AG08396 (cell line): ENCODE measurements at places on chromosomes 4 and X.
A peak's percentile ranks its signal among the peaks of the same experiment; 100 is the strongest.

DNA sequence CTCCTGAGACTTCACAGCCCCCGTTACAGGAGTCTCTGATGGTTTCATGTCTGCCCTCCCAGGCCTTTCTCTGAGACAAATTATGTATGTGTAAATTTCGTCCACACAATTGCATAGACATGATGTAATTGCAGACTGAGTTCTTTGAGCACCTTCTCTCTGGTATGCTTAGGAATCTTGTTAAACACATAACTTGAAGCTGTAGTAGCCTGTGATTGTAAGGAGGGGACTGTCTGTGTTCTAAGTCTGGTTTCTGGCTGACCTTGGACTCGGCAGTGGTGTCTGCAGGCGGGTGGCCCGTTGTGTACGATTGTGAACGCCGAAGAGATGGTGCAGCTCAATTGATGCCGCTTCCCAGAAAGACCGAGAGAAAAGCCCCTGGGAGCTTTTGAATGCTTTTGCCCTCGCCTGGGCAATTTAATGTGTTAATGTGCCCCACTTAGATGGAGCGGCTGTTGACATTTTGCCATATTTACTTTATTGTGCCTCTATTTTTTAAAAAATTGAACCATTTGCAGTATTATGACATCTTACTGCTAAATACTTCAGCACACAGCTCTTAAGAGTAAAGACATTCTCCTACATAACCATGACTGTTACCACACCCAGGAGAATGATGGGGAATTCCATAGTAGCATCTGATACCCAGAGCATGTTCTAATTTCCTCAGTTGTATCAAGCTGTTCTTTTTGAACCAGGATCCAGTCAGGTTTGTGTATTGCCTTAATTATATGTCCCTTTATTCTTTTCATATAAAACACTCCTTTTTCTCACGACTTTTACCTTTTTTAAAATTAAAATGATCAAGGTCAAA is 58.4 kb upstream of the TADA2B start:
- DNase-seq, result no peak

GRCh38 chr4:8402640-8403039 is 37.9 kb downstream of the ACOX3 start:
- no peak for DNase-seq

DNA sequence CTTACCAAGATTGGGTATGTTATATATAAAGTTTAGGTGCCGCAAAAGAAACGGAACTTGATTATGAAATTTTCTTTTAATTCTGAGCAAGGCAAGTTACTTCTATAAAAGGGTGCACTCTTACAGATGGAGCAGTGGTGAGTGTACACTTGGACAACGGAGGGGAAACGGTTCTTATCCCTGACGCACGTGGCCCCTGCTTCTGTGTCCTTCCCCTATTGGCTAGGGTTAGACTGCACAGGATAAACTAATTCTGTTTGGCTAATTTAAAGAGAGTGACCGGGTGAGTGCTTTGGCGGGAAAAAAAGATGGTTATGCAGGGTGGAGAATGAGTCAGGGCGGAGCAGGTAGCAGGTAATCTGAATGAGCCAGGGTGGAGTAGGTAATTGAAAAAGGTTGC is 149.5 kb downstream of the GC start:
- DNase-seq, result no peak

DNA sequence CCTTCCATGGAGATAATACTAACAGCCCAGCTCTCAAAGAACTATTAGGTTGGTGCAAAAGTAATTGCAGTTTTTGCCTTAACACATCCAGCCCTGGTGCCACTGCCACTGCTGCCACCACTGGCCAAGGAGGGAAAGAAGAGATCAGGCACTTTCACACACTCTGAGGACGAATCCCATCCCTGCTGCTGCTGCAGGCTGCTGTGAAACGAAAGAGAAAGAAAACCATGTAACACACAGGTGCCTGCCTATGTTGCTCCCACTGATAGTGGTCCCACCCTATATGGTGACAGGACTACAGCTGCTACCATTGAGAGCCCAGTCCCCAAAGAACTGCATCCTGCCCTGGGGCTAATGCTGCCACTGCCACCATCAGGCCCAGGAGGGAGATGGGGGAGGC is 35.1 kb downstream of the TMLHE start:
- no peak for DNase-seq

DNA sequence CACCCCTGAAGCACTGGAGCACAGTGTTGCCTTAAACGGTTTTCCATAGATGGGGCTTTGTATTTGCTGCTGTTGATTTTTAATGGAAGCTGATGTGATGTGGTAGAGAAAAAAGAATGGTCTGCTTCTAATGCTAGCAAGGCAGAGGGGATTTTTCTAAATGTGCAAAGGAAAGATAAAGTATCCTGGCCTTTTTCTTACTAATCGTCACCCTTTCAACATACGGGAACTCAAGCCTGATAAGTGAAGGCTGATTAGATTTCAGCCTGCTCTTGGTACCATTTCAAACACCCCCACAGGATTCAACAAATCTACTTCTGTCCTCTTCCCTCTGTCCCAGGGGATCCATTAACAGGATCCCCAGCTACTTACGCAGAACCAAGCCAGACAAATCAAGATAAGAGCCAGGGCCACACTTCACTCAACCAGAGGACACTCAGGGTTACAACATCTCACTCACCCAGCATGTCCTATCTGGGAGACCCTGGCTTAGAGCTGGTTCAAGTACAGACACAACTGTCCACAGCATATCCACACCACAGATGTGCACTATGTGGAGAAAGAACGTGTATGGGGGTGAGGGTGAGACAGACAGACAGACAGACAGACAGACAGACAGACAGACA is 180.0 kb downstream of the SH3KBP1 start:
- no peak for DNase-seq

- no peak for DNase-seq
Measured at GRCh38 chr4:32226204-32226603, 1506.0 kb downstream of the PCDH7 start.

- DNase-seq, result peak; percentile 25
Measured at GRCh38 chr4:155403886-155404285, 27.1 kb upstream of the MAP9 start.

DNA sequence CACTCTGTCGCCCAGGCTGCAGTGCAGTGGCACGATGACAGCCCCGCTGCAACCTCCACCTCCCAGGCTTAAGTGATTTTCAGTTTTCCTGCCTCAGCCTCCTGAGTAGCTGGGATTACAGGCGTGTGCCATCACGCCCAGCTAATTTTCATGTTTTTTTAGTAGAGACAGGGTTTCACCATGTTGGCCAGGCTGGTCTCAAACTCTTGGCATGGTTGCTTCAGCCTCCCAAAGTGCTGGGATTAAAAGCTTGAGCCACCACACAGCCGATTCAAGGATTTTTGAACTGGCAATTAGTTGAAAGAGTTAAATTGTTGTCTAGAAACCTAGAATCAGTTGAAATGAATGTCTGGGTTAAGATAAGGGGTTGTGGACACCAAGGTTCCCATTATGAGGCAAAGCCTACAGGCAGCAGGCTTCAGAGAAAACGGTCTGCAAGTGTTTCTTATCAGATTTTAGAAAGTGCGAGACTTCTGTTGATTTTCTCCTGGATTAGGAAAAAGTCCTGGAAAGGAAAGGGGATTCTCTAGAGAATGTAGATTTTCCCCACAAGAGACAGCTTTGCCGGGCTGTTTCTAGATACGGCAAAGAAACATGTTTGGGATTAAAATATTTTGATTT is 8.3 kb upstream of the CCNI start:
- no peak for DNase-seq

- no peak for DNase-seq
Measured at GRCh38 chr4:142497606-142498005, 348.5 kb downstream of the INPP4B start.

DNA sequence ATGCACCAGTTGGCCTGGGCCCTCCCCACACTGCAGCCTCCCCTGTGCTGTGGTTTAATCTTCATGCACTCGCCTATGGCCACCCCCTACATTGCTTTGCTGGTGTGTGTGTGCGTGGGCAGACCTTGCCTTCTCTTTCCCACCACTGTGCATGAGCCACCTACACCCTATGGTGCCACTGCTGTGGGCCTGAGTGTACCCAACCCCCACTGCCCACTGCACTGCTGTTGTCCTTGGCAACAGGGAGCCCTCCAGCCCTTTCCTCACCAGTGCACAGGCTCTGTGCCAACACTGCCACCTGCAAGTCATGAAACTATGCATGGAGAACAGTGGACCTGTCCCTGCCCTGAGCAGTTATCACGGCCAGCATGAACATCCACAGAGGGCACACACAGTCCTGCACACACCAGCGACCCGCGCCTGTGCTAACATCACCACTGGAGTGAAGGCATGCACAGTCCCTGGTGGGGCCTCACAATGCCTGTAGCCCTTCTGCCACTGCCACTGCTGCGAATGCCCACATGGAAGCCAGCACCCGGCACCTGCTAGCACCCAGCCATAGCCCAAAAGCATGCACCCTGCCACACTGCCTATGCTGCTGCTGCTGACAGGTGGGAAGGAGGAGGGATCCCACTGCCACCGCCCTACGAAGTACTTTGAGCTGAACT is 237.8 kb upstream of the ARSJ start:
- no peak for DNase-seq

DNA sequence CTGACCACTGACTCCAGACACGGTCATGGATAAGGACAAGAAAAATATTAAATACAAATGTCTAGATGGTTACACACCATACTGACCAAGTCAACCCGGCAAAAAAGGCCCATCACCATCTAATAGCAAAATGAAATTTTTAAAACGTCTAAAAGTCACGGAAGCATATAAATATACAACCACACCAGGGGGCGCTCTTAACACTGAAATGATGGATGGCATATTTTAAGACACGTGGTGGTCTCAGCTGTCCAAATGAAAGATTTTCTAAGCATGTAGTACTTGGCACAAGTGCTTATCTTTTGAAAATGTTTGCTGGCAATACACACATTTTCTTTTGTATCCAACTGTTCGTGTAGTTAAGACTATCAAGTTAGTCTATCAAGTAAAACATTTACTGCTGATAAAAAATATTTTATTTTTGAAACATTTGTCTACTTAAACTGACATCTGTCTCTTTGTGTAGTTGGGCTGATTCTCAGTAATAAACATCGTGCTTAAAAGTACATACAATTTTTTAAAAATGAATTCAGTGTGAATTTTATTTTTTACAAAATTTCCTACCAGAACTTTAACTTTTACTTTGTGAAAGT is 64.6 kb downstream of the COX7B2 start:
- peak; percentile 31 for DNase-seq

DNA sequence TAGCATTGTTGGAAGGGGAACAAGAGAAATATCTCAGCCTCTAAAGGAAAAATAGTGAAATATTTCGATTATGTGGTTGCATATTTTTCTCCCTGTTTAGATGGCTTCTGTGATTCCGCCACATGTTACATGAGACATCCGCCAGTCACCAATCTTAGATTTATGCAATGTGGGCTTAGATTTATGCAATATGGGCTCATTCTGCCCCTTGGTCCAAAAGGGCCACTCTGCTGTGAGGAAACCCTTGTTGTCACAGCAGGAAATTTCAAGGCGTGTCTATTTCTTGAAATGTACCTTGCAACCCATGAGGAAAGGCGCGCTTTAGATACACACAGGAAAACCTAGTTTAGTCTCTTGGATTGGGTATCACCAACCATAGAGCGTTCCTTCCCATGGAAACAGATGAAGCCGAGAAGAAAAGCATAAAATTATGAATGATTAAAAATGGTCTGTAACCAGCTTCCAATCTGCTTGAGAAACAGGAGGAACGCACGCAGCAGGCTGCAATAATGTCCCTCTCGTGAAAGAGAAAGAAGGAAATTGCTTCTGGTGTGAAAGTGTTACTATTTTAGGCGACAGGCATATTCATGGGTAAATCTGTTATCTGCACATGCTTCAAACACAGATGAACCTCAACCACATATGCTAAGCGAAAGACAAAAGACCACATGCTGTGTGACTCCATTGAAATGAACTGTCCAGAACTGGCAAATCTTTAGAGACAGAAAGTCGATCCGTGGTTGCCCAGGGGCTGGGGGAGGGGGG is 3.7 kb downstream of the RS1 start:
- DNase-seq, result no peak

GRCh38 chr4:3250438-3250955 is 1.5 kb downstream of the MSANTD1 start:
- no peak for DNase-seq
